Activated naive CD8-positive, alpha-beta T cell treated with anti-CD3 and anti-CD28 coated beads for 36 hours (primary cell): ENCODE measurements at places on chromosomes 4 and X. TPM values are rescaled to one million over a fixed set of nuclear protein-coding genes. Genes with fewer than 3 reads are reported as not detected.
A peak's percentile ranks its signal among the peaks of the same experiment; 100 is the strongest.

MAGEA11 gene
- not detected for total RNA-seq

PNMA6A gene
- 2.0 TPM for total RNA-seq

DUX4 gene
- total RNA-seq = not detected

GRCh38 chrX:125150231-125150630 is 169.4 kb upstream of the TEX13C start:
- H3K4me3 ChIP-seq = no peak overlapping the region
- DNase-seq = no peak
- no peaks in the 10 kb centered on the region for H3K36me3 ChIP-seq
- no peak overlapping the region for H3K27ac ChIP-seq
- no peaks in the 10 kb centered on the region for H3K27me3 ChIP-seq

GRCh38 chr4:26464420-26465095 is 25.7 kb downstream of the CCKAR start:
- H3K4me3 ChIP-seq = no peak overlapping the region
- H3K36me3 ChIP-seq = no peaks in the 10 kb centered on the region
- no peak overlapping the region for H3K27ac ChIP-seq
- peaks cover 6% of the 10 kb centered on the region for H3K27me3 ChIP-seq

GRCh38 chr4:116233971-116234370 is 851.4 kb downstream of the TRAM1L1 start:
- no peaks in the 10 kb centered on the region for H3K4me1 ChIP-seq
- no peak for DNase-seq
- no peak overlapping the region for H3K4me3 ChIP-seq
- no peaks in the 10 kb centered on the region for H3K36me3 ChIP-seq

DNA sequence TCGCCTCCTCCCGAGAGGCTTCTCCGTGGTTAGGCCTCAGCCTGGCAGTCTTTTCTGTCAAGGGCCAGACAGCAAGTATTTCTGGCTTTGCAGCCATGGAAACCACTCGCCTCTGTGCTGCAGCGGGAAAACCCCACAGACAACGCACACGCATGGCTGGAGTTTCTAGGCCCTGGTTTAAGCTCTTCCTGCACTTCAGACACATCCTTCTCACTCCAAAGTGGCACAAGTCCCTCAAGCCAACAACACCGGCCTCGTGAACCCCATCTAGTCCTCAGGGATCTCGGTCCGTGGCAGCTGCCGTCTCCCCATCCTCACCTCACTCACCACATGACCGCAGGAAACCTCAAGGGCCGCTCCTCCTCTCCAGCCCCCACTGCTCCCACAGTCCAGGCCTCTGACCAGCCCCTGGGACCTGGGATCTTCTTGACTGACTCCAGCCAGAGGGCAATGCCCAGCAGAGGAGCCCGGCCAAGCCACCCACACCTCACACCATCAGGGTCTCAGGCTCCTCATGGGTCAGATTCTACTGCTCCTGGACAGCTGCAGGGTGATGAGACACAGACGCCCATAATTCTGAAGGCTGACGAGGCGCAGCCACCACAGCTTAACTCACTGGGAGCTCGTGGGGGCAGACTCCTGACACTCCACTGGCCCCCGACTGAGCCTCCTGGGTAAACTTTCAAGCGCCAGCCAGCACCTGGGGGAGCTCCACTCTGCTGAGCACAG is 21.7 kb downstream of the LETM1 start:
- H3K36me3 ChIP-seq = peaks cover 21% of the 10 kb centered on the region
- H3K27ac ChIP-seq = peak overlapping the region; percentile 75
- no peak for DNase-seq

DNA sequence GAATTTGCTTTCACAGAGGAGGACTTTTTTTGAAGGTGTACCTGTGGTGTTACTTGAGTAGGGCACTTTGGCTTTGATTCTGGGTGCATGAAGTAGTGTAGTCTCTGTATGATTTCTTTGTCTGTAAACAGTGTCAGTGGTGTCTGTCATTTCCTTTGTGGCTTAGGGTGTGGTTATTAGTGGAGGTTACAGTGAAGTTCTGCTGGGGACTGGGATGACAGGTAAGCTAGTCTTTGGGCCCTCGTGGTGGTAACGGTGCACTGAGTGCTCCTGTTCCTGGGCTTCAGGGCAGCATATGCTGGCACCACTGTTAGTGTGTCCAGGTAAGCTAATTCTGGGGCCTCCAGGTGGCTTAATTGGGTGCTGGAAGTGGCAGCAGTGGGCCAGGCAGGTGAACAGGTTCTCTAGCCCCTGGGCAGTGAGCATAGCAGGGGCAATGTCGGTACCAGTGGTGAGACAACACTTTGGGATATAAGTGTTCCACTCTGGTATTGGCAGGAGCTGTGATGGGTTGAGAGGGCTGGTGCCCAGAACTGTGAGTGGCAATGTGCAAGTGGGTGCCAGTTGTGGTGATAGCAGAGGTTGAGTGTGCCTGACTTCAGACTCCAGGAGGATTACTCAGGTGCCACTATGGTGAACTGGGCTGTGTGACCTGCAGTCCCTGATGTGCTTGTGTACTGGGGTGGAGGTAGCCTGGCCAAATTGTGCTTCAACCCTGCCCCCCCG is 26.0 kb upstream of the VSIG1 start:
- H3K27ac ChIP-seq = peak overlapping the region; percentile 69
- peaks cover 43% of the 10 kb centered on the region for H3K4me1 ChIP-seq
- peak overlapping the region; percentile 53 for H3K4me3 ChIP-seq
- no peaks in the 10 kb centered on the region for H3K27me3 ChIP-seq
- no peaks in the 10 kb centered on the region for H3K36me3 ChIP-seq
